ENCODE measurements at places on chromosomes 6 and 20. TPM values are rescaled to one million over a fixed set of nuclear protein-coding genes. Genes with fewer than 3 reads are reported as not detected.

The DEFB113 gene
- not detected for polyA plus RNA-seq

The TNNC2 gene
- 1.1 TPM for polyA plus RNA-seq

DNA sequence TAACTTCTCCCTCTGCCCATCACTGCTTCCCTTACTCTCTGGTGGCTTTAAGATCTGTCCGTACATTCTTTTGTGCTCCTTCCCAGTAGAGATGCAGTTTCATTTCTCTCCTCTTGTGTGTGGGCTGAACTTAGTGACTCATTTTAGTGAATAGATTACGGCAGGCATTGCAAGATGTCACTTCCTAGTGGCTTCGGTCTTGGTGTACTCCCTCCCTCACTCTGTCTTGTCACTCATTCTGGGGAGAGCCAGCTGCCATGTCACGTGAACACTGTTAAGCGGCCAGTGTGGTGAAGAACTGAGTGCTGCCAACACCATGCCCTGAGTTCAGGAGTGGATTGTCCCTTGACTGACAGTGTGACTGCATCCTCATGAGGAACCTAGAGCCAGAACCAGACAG, 115.9 kb downstream of the OTOR start:
- DNase-seq = no peak

DNA sequence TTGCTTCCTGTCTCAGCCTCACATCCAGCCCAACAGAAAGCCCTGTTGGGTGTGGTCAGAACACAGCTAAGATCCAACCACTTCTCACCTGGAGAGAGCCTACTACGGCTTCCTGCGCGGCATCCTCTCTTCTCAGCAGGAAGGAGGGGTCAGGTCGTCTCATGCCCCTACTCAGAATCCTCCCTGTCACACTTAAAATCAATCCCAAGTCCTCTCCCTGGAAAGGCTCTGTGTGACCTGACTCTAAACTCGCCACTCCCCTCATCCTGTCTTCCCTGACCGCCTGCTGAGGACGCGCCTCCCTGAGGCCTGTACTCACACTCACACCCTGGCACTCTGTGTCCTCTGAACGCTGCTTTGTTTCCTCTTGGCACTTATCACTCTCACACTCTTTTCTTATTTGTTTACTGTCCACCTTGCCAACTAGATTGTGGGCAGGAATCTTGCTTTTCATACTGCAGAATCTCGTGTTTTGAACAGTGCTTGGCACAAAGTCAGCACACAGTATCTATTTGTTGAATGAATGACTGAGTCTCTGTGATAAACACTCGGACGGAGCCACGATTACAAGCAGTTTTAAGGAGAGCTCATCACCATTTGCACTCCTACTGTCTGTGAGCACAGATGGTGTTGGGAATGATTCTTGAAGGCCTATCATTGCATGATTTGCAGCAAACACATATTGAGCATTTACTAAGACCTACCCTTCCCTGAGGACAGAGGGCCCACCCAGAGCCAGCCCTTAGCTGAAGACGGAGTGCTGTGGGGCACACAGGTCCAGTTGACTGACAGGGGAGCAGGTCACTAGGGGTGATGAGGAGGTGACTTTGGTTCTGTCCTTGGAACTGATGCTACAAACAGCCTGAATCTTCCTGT, 18.7 kb downstream of the RAB5IF start:
- DNase-seq = no peak

The MMP24 gene
- 18.1 TPM for polyA plus RNA-seq

The HTR1B gene
- 0.63 TPM for polyA plus RNA-seq

The ARHGAP18 gene
- 25.0 TPM for polyA plus RNA-seq

GRCh38 chr6:45584127-45584526, 206.4 kb upstream of the SUPT3H start:
- no peak for DNase-seq

The BIRC7 gene
- polyA plus RNA-seq = not detected

GRCh38 chr6:90663873-90664272, 77.0 kb upstream of the MAP3K7 start:
- DNase-seq = no peak

- DNase-seq = no peak
These were observed 780.9 kb downstream of the QKI start for GRCh38 chr6:164195278-164195941.

The PYGB gene
- polyA plus RNA-seq = 32.2 TPM

The MLIP gene
- not detected for polyA plus RNA-seq

- DNase-seq = no peak
These were observed 100.0 kb upstream of the RIPOR2 start for GRCh38 chr6:25035512-25036435.

The RAET1E gene
- 0.15 TPM for polyA plus RNA-seq

- DNase-seq = no peak
These were observed 7.9 kb upstream of the YTHDF1 start for GRCh38 chr20:63223826-63224207.

The MAP7 gene
- polyA plus RNA-seq = 0.76 TPM

The SLC44A4 gene
- polyA plus RNA-seq = 0.26 TPM

GRCh38 chr6:43386492-43386891, 17.0 kb upstream of the ZNF318 start:
- DNase-seq = peak; percentile 52

DNA sequence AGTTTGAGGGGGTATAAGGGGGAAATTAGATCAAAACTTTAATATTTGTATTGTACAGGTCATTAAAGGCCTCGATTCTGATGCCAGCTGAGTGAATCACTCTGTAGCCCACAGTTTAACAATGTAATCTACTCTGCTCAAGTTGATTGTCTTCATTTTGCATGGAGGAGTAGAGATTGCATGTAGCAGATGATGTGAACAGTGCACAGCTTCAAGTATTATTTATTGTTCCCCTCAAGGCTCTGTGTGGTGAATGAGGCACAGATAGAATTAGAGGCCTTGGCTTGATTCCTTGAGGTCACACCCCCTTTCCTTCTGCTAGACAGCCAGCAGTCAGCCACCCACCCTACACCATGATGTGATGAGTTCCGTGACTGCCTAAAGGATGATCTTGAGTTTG, 38.1 kb downstream of the TXLNB start:
- DNase-seq = no peak

The CFAP61 gene
- polyA plus RNA-seq = 0.62 TPM
